ENCODE measurements at places on chromosomes 6 and 20.
A peak's percentile ranks its signal among the peaks of the same experiment; 100 is the strongest.

GRCh38 chr6:5617179-5617578, 355.9 kb downstream of the FARS2 start:
- no peak for DNase-seq

DNA sequence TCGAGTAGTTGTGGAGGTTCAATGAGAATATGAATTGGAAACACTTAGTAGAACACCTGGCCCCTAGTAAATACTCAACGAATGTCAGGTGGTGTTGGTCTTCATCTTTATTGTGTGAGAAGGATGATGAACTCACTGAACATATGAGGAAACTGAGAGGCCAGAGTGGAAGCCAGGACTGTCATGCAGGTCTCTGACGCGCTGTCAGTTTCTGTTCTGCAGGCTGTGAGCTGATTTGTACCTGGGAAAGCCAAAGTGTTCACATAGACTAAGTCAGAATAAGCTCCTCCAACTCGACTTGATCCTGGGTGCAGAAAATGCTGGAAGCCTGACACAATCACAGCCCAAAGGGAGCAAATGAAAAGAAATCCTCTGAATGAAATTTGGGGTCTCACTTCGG, 222.2 kb downstream of the LY86 start:
- DNase-seq = no peak

GRCh38 chr6:38024908-38025307, 205.4 kb downstream of the ZFAND3 start:
- no peak for DNase-seq

- no peak for DNase-seq
Measured at GRCh38 chr20:10300582-10301446, 82.2 kb downstream of the SNAP25 start.

DNA sequence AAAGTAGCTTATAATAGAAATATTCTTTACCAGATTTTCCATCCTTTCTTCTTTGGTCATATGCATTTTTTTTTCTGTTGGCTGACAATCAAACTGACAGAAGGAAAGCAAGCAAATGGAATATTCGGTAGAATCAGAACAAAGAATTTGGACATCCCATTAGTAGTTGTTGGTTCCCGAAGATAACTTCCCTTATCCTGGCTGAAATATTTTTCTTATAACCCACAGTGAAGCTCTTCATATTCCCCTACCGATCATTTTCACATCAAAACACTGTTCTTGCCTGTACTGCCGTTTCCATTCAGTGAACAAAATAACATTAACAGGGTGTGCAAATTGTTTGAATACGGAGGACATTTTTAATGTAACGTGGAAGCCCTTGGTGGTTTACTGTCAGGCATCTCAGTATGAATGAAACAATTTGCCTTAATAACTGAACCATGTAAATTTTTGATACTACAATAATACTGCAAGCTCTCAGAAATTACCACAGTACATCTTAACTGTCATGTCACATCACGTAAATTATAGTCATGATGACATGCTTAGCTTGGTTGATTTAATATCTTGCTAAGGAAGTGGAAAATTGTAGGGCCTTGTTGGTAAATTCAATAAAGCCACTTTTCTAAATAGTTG, 311.5 kb downstream of the LAMA2 start:
- DNase-seq = no peak

DNA sequence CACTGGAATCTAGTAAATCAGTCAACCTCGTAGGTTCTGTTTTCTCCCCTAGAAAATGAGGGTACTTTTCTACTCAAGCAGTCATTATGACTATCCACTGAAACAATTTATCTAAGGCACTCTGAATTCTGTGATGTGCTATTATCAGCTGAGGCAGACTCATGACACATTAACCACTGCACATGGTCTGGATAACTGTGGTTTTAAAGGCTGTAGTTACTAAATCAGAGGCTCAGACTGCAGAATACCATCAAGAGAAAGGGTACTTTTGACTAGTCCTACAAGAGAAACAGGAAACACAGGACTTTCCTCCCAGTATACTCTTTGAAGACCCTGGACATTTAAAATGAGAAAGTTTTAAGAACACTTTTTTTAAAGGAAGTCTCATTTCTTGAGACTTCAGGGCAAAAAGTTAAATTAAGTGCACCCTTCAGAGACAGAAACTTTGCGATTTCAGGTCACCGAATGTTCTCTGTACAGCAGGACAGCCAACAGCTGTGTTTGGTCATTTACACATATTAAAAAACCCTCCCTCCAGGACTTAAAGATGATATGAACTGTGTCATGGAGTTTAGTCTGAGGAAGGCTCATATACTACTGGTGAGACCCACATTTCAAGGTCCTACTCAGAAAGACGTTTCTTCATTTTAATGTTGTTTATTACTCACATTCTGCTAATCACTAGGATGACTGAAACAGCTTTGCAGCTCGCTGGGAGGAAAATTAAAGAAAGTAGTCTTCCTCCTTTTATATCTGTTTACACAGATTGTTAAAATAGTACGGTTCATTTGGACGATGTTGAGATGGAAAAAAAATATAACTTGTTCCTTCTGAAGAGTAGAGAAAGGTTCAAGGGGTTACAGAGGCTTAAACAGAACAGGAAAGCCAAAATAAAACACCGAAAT, 19.9 kb downstream of the ATXN1 start:
- DNase-seq = no peak

DNA sequence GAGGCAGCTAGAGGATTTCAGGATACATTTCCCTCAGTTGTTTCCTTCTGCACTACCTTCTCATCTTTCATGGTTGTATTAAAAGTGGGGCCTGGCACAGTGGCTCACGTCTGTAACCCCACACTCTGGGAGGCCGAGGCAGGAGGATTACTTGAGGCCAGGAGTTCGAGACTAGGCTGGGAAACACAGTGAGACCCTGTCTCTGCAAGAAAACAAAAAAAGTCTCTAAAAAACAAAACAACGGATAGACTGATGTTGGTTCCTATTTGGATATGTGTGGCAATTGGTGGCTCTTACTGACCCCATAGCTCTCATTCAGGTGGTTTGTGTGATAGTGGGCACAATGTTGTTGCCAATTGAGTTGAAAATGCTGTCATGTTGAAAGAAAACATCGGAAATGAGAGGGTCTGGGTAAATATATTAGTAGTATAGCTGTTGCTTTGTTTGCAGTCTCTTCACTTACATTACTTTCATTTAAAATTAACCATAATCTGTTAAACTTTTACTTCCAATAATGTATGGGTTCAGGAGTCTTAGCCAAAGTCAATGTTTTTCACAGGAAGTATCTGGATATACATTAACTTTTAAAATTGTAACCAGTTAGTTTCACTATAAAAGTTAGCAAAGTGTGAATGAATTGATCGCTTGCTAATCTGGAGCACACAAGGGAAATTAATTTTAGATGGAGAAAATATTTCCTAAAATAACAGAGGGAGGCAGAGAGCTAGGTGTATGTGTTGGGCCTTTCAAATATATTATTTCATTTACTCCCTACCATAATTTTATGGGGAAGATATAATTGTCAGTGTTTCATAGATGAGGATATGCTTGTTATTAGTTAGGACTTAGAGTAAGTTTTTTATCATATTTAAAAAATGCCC, 31.1 kb downstream of the UTRN start:
- no peak for DNase-seq

DNA sequence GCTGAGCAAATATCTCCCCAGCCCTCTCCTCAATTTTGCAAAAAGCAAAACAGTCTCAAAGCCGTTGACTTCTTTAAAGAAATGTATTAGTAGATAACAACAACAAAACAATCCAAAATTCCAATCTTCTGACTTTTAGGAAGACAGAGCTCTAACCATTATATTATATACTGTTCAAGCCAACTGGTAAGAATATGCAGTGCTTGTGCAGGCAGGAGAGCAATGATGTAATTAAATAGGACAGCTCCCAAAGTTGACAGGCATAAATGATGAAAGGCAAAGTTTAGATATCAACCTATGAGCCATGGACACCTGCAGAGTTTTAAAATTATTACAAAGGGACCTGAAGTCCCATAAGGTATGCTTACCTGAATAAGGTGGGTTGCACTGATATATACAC, 16.6 kb upstream of the CEP85L start:
- no peak for DNase-seq

DNA sequence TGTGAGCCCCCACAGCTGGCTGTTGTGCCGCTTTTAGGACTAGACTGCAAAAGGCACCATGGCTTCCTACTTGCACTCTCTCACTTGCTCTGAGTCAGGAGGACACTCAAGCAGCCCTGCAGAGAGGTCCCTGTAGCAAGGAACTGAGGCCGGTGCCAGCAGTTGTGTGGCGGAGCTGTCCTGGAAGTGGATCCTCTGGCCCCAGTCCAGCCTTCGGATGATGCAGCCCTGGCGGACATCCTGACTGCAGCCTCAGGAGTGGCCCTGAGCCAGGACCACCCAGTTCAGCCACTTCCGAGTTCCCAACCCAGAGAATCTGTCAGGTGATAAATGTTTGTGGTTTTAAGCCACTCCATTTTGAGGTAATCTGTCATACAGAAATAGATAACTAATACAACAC, 17.5 kb downstream of the CTCFL start:
- DNase-seq = no peak

DNA sequence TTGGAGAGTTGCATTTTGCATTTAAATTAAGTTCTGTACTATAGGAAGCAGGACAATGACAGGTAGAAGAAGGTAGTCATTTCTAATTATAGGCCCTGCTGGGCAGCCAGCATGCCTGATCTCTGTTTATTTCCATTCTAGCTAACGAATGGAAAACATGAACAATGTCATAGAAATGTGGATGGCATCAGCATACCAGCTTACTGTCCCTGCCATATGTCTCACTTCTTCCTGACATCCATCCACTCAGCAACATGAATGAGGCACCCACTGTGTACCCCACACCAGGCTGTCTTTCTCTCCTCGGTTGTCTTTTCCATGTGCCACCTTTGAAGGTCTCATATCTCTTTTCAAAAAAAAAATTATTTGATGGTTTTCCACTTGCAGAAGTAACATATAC, 11.1 kb downstream of the ADTRP start:
- no peak for DNase-seq

- DNase-seq = peak; percentile 76
Measured at GRCh38 chr6:142926494-142927270, 18.3 kb downstream of the HIVEP2 start.

DNA sequence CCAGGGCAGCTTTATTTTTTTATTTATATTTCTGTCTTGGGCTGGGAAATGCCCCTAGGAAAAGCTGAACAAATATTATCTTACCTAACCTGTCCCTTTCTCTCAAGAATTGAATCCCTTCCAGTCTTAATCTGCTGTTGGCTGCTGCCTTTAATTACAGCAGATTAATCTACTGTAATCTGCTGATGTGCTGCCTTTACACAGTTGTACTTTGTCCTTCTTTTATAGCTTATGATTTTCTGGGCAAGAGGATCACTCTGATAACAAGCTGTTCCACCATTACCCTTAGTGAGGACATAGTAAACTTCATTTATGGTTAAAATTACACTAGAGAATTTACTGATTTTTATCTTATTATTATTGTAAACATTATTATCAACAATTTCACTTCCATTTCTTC, 234.5 kb upstream of the MAN1A1 start:
- DNase-seq = no peak

GRCh38 chr6:13718123-13718458, 6.5 kb upstream of the RANBP9 start:
- DNase-seq = no peak

- no peak for DNase-seq
Measured at GRCh38 chr6:95091823-95092436, 485.4 kb upstream of the MANEA start.

GRCh38 chr20:20529597-20529996, 161.7 kb downstream of the INSM1 start:
- DNase-seq = no peak

DNA sequence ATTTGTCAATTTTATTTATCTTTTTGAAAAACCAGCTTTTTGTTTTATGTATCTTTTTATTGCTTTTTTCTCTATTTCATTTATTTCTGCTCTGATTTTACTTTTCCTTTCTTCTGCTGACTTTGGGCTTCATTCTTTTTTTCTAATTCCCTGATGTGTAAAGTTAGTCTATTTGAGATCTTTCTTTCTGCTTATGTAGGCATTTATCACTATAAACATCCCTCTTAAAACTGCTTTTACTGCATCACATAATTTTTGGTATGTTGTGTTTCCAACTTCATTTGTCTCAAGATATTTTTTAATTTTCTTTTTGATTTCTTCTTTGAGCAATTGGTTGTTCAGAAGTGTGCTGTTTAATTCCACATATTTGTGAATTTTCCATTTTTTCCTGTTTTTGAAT, 174.8 kb downstream of the SLC24A3 start:
- no peak for DNase-seq

DNA sequence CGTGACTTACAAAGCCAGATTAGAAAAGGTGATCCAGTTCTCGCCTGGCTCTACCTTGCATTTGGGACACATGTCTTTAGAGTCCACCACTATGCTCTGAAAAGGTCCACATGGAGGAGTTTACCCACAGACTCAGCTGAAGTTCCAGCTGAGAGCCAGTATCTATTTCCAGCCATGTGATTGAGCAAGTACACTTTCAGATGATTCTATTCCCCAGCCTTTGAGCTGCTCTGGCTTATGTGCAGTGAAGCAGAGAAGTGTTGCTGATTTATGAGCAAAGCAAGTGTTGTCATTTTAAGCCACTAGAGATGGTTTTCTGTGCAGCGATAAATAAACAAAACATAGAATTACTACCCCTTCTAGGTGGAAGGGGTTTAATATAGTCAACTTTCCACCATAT, 520.8 kb upstream of the RNF217 start:
- DNase-seq = no peak

GRCh38 chr6:150866147-150866990, 867 bp downstream of the MTHFD1L start:
- DNase-seq = peak; percentile 88
